NCI-H510A (cell line): ENCODE measurements at places on chromosomes 6 and 20.

DNA sequence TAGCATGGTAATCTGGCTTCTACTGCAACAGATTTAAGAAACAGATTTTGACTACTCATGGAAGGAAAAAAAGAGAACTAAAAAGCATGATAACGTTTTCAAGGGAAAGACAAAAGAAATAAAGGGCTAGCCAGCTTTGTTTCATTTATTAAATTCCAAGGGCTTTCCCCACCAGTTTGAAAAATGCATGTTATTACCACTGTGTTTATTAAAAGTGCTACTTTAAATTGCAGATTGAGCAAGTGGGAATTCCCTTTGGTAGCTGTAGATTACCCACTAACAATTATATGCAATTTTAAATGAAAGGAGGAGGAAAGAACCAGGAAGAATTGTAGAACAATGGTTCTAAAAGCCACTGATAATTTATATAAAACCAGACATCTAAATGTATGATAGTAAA lies 40.6 kb upstream of the NHSL1 start:
- no peak for DNase-seq

DNA sequence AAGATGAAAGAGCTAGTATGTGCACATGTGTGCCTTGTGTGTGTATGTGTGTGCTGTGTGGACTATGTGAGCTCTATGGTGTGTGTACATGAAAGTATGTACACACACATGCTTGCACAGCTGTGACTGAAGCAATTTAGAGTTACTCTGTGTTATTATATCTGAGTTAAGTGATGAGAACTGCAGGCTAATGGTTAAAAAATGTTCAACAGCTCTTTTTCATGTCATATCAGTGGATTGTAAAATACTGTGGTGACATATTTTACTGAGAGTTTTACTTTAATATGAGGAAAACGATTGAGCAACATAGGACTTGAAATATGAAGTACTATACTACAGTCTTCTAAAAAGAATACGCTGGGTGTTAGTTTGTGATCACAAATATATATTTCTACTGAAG lies 195.7 kb upstream of the KCNK16 start:
- no peak for DNase-seq

DNA sequence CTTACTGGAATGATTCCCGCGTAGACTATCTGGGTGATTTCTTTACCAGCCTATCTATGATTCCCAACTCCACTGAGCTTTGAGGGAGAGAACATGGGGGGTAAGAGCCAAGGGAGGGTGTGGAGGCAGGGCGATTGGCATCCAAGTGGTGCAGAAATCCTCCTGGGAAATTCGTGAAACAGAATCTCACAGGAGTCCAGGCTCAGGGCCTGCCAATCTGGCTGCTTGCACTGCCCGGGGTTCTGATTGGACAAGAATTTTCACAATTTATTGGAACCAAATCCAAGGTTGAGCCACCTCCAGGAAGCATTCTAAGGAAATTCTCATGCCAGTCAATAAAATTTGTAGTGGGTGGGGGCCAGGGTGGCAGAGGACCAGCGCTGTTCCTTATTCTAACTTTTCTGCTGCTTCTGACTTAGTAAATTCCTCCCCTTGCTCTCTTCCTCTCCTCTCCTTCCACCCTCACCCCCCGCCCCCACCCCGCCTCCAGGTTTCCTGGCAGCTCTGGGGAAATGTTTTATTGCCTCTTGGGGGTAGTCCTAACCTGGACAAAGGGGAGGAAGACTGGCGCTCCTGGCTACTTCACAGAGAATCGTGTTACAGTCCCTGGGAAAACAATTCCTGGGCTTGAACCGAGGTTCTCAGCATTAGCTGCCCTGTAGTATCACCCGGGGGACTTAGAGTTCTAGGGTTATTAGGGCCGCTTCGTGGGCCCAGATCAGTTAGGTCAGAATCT lies 3.1 kb downstream of the BMP6 start:
- no peak for DNase-seq

DNA sequence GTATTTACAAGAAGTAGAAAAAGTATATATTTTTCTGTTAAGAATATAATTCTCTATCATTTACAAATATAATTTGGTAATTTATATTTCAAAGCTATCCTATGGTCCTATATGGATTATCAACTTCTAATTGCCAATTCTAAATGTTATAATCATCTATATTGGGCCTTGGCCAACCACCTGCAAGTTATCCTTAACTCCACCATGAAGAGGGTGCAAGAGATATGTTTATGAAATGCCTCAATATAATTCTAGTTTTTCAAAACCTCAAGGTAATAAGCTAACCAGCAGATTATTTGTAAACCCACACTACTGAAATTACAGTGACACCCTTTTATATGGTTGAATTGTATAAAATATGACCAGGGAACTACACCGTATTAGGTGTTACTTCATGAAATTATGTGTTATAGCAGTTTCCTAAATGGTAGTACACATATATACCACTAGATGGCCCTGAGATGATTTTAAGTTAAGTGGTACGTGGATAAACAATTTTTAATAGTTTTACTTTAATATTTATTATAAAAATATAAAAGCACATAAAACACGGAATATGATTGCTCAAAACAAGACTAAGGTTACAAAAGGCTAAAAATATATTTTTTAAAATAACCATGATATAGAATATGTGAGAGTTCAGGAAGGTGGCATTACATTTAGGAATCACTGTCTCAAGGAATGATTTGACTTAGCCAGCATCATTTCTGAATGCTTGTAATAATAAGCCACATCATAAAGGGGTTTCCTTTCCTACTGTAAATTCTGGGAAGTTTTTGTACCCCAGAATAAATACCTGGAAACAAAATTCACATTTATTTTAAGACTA lies 9.8 kb upstream of the PNISR start:
- no peak for DNase-seq

DNA sequence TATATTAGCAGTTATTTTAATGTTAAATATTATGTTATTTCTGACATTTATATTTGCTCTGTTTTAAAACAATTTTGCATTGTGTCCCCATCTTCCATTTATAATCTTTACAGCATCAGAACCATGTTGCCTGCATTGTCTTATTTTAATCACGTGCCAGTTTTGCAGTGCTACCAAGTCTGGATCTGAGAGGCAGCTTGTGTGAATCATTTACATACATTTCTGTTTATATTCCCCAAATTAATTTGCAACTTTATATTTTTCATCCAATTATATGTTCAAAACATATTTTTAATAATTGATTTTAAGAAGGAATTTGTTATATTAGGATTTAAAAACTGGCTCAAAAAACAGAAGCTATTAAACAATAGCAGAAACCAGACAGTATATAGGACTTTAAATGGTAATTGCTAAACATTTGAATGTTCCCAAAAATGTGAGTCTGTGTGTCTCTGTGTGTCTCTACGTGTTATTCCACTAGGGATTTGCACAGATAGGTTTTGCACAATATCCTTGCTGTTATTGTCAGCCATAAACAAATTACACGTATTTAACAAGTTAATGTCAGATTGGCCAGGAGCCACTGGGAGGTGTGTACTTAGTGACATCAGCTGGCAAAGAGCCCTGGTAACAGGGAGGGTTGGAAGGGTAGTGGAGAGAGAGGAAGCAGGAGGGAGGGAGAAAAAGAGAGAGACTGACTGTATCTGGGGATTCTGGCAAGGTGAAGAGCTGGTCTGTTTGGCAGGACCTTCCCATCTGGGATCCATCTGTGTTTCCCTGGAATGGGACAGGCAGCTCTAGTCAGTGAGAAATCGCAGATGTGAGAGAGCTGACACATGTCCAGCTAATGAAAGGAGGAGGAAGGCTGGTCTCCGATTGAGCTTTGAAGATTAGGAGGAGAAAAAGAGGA lies 72.1 kb downstream of the CBFA2T2 start:
- DNase-seq: peak; percentile 89

GRCh38 chr6:6610031-6610591 lies 21.6 kb downstream of the LY86 start:
- DNase-seq: no peak

GRCh38 chr6:40347571-40348011 lies 239.6 kb downstream of the LRFN2 start:
- DNase-seq: no peak

- peak; percentile 8 for DNase-seq
Measured at GRCh38 chr6:39980839-39981580, 46.7 kb upstream of the MOCS1 start.

DNA sequence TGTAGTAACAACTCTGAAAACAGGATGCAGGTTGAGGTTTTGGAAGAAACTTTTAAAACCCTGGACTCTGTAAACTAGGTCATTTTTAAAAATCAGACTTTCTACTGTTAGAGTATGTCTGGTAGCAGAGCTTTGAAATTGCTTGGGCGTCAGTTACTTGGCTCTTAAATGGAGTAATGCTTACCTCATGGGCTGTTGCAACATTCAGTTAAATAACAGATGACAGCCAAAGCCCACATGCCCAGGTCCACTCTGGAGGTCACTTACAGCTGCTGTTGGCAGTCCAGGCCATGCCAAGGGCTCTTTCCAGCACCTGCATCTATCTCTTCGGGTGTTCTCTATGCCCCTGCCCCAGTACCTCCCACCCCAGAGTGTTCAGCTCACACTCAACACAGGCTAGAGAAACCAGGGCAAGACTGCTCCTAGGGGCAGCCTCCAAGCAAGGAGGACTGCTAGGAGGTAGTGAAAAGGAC lies 96.4 kb downstream of the BANF2 start:
- no peak for DNase-seq

- DNase-seq: no peak
Measured at GRCh38 chr6:15443119-15443830, 197.4 kb downstream of the JARID2 start.
